A549 treated with Hydrocortisone at 1 μM for 4 hours (cell line): ENCODE measurements at places on chromosomes 5 and 9. TPM values are rescaled to one million over a fixed set of nuclear protein-coding genes. Genes with fewer than 3 reads are reported as not detected.

SLC1A3 gene
- 0.09 TPM in 1 of 5 replicates, not detected in the others for total RNA-seq

RNF183 gene
- not detected in 5 replicates for total RNA-seq

TBC1D9B gene
- total RNA-seq, result 60.0 to 66.0 TPM (median 63.4 TPM) in 5 replicates

TICAM2 gene
- 0.80 to 1.6 TPM (median 1.1 TPM) in 5 replicates for total RNA-seq

PCDHGB1 gene
- total RNA-seq, result 1.3 to 2.2 TPM (median 1.6 TPM) in 5 replicates

KCNV2 gene
- total RNA-seq, result not detected in 5 replicates
